Activated CD8-positive, alpha-beta memory T cell treated with anti-CD3 and anti-CD28 coated beads, Interleukin-2, amount 10 ng/mL, durations not matched to agents 7 days and 5 days (primary cell): ENCODE measurements at places on chromosomes 13 and 19. TPM values are rescaled to one million over a fixed set of nuclear protein-coding genes. Genes with fewer than 3 reads are reported as not detected.

Gene ARL11
- 0.89 TPM for total RNA-seq

Gene ZIK1
- 11.5 TPM for total RNA-seq

Gene PDX1
- total RNA-seq, result not detected

Gene GNG7
- not detected for total RNA-seq

Gene ZNF99
- total RNA-seq, result not detected

Gene COMP
- total RNA-seq, result not detected

Gene RNF17
- not detected for total RNA-seq

Gene FBXO27
- total RNA-seq, result not detected

Gene LIM2
- 0.23 TPM for total RNA-seq

DNA sequence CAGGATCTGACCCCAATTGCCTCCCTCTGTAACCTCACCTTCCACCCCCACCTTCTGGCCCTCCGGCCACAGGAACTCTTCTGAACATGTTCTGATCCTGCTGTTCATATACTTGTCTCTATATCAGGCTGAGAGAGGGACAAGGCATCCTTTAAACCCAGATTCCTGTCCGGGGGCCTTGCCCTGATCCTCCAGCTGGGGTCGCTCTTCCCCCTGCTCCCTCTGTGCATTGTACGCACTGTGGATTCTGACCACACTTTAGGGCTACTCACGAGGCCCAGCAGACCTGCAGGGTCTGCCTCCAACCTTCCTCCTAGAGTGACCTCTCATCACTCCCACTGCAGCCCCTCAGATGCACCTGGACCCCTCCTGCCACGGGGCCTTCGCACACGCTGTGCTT, 269.3 kb downstream of the UQCRFS1 start:
- no peak overlapping the region for H3K4me3 ChIP-seq
- DNase-seq, result no peak
- no peaks in the 10 kb centered on the region for H3K4me1 ChIP-seq
- H3K27me3 ChIP-seq, result no peaks in the 10 kb centered on the region

- no peak overlapping the region for H3K27ac ChIP-seq
- H3K36me3 ChIP-seq, result peaks cover 29% of the 10 kb centered on the region
- DNase-seq, result no peak
Observed at GRCh38 chr19:2227415-2228156, 8.5 kb downstream of the PLEKHJ1 start.

DNA sequence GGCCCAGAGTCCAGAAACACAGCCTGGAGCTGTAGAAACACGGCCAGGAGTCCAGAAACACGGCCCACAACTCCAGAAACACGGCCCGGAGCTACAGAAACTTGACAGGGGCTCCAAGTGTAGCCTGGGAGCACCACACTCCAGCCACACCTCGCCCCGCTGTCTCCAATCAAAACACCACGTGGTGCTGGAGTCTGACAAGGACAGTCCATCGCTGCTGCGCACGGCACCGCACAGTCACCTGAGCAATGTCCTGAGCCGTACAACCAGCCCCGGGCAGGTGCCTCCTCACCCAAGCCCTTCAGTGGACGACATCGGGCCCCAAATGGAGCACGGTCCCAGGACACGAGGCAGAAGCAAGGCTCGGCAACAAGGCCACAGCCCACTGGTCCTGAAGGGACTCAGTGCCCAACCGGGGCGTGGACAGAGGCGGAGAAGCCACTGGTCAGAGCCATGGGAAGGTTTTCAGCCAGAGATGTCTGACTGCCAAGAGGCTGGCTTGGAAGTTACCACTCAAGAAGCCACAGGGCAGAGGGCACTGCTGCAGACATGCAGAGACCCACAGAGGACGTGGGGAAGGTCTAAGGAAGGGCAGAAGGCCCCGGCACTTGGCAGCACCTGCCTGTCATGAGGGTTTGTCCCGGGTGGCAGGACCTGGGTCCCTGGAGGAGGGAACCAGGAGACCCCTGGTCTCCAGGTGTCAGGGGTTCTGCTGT, 19.7 kb upstream of the PLPP2 start:
- no peaks in the 10 kb centered on the region for H3K27me3 ChIP-seq
- peaks cover 10% of the 10 kb centered on the region for H3K36me3 ChIP-seq
- DNase-seq, result no peak
- no peak overlapping the region for H3K4me3 ChIP-seq
- H3K27ac ChIP-seq, result no peak overlapping the region

- H3K27ac ChIP-seq, result no peak overlapping the region
- no peak overlapping the region for H3K4me3 ChIP-seq
- no peak for DNase-seq
- H3K36me3 ChIP-seq, result peaks cover 71% of the 10 kb centered on the region
- H3K4me1 ChIP-seq, result no peaks in the 10 kb centered on the region
Observed at GRCh38 chr19:37227996-37228395, 10.0 kb downstream of the ZNF383 start.

DNA sequence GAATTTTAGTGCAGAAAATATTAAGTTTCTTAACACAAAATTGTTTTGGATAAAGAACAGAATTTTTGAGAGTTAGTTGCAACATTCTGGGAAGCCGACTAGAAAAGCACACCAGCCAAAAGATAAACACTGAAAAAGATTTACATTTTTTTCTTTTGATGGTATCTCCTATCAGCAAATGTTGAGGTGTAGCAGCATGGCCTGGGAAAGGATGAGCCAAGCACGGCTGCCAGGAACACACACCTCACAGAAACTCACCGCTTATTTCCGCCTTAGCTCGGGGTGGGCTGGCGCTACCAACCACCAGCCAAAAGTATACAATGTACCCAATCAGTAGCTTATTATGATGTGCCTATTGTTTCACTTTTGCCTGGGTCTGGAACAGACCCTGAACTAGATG, 134.7 kb downstream of the MIPEP start:
- no peak for DNase-seq
- peaks cover 6% of the 10 kb centered on the region for H3K36me3 ChIP-seq
- no peak overlapping the region for H3K4me3 ChIP-seq
- H3K27me3 ChIP-seq, result no peaks in the 10 kb centered on the region

DNA sequence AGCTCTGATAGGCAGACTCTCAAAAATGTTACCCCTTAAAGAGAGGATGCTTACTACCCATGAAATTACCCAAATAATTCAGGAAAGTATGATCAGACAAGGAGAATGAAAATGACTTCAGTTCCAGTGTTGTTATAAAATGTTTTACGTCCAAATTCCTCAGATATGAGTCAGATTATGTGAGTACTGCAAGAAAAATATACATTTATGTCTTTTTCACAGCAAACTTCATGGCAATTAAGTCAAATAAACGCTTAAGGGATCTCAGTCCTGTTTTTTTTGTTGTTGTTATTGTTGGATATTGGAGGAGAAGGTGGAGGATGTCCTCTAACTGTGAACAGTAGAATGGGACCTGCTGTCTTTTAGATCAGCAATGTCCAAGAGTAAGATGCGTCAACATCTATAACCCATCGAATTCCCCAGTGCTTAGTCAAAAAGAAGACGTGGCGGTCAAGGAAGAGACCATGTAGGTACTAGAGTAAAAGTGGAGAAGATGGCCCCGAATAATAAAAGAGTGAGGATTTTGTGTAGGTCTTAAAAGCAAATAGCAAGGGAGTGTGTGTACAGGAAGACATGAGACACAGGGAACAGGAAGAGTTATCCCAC, 215.4 kb upstream of the IRS2 start:
- no peaks in the 10 kb centered on the region for H3K27me3 ChIP-seq
- DNase-seq, result no peak
- no peak overlapping the region for H3K27ac ChIP-seq

GRCh38 chr13:46834657-46835056, 37.7 kb upstream of the ESD start:
- no peak overlapping the region for H3K4me3 ChIP-seq
- DNase-seq, result no peak
- no peaks in the 10 kb centered on the region for H3K36me3 ChIP-seq
- H3K27ac ChIP-seq, result no peak overlapping the region

DNA sequence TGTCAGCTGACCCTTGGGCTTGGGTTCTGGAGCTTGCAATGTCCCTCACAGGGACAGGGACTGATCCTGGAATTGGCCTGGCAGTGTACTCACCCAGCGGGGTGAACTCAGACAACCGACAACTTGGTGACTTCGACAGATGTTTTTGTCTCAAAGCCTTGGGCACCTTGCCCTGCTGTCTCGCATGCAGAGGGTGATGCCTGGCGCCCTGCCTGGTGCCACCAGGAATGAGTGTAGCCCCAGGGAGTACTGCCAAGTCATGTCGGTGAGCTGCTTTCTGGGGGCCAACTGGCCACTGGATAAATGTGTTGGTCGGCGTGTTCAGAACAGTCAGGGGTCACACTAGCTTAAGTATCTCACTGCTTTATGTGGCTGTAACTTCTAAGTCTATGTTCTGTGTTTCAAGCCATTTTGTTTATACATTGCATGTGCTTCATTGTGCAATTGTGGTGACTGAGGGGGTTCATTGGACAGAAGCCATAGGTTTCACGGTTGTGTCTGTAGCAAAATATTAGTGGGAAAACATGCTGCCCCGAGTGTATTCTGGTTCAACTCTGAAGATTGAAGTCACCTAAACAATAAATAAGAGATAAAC, 96.3 kb upstream of the TNFSF11 start:
- DNase-seq, result no peak
- H3K36me3 ChIP-seq, result peaks cover 4% of the 10 kb centered on the region
- no peak overlapping the region for H3K4me3 ChIP-seq
- no peaks in the 10 kb centered on the region for H3K27me3 ChIP-seq
- H3K27ac ChIP-seq, result no peak overlapping the region
- peaks cover 6% of the 10 kb centered on the region for H3K4me1 ChIP-seq

GRCh38 chr19:15101479-15102082, 5.6 kb upstream of the SYDE1 start:
- H3K36me3 ChIP-seq, result peaks cover 6% of the 10 kb centered on the region
- peaks cover 13% of the 10 kb centered on the region for H3K27me3 ChIP-seq
- no peak overlapping the region for H3K27ac ChIP-seq

DNA sequence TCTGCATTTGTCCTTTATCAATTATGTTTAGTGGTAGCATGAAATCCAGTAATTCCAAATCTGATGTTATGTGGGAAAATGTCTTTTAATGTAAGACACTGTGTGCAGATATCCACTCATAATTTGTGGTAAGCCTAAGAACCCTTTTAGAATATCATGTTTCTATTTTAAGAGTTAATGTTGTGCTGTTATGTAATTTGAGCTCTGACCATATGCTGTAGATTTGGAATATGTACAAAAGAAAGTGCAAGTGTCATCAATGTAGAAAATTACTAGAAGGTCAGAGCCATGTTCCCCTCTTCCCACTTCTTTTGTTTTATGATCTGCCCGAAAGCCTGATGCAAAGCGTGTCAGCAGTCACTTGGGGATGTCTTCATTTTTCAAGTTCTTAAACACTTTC, 44.5 kb downstream of the SCEL start:
- no peaks in the 10 kb centered on the region for H3K4me1 ChIP-seq
- no peak overlapping the region for H3K4me3 ChIP-seq
- H3K36me3 ChIP-seq, result no peaks in the 10 kb centered on the region
- peaks cover 27% of the 10 kb centered on the region for H3K27me3 ChIP-seq
- no peak for DNase-seq
- no peak overlapping the region for H3K27ac ChIP-seq

GRCh38 chr13:99288089-99288488, 19.1 kb downstream of the GPR183 start:
- peak overlapping the region; percentile 38 for H3K4me3 ChIP-seq
- peak overlapping the region; percentile 80 for H3K27ac ChIP-seq
- DNase-seq, result peak; percentile 83
- peaks cover 73% of the 10 kb centered on the region for H3K4me1 ChIP-seq

DNA sequence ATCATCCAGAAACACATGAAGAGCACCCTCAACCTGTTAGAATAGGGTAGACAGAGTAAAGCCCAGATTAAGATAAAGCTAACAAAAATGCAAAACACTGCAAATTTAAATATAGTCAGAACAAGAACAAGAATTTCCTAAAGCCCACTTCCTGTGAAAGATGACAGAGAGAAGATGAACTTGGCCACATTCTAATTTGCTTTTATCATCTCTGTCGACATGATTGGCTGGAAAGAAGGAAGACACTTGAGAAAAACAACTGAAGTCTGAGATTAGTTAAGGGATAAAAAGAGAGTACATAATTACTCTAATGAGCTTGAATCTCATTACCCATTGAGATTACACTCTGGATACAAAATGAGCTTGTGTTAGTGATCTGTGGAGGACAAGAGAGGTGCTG, 537.6 kb downstream of the KLF5 start:
- no peak overlapping the region for H3K4me3 ChIP-seq
- H3K36me3 ChIP-seq, result no peaks in the 10 kb centered on the region
- no peak overlapping the region for H3K27ac ChIP-seq
- peaks cover 8% of the 10 kb centered on the region for H3K4me1 ChIP-seq
- no peak for DNase-seq

GRCh38 chr13:37364007-37364406, 234.6 kb downstream of the POSTN start:
- H3K4me1 ChIP-seq, result no peaks in the 10 kb centered on the region
- H3K27ac ChIP-seq, result no peak overlapping the region
- no peaks in the 10 kb centered on the region for H3K27me3 ChIP-seq
- no peak overlapping the region for H3K4me3 ChIP-seq

DNA sequence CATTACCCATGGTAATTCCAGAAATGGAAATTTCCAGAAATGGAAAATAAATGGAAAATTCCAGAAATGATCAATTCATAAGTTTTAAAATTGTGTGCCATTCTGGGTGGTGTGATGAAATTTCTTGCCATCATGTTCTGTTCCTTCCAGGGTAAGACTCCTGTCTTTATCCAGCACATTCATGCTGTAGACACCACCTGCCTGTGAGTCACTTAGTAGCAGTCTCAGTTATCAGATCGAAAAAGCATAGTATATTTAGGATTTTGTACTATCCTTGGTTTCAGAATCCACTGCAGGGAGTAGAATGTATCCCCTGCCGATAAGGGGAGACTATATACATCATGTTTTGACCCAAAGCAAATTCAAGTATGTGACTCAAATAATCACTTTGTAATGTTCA, 26.7 kb upstream of the CSNK1A1L start:
- no peak overlapping the region for H3K27ac ChIP-seq
- H3K4me3 ChIP-seq, result no peak overlapping the region

- peak overlapping the region; percentile 95 for H3K27ac ChIP-seq
- no peak for DNase-seq
- peaks cover 33% of the 10 kb centered on the region for H3K36me3 ChIP-seq
Observed at GRCh38 chr19:13841086-13841961, 35.6 kb upstream of the NANOS3 start.

GRCh38 chr13:77511552-77511951, 24.0 kb upstream of the SCEL start:
- no peak overlapping the region for H3K4me3 ChIP-seq
- H3K27ac ChIP-seq, result no peak overlapping the region
- peaks cover 22% of the 10 kb centered on the region for H3K4me1 ChIP-seq
- no peaks in the 10 kb centered on the region for H3K27me3 ChIP-seq
- DNase-seq, result no peak
- H3K36me3 ChIP-seq, result no peaks in the 10 kb centered on the region
